ENCODE measurements at places on chromosomes 11 and 22.
A peak's percentile ranks its signal among the peaks of the same experiment; 100 is the strongest.

GRCh38 chr11:65401073-65401802, 14.8 kb downstream of the FRMD8 start:
- no peak overlapping the region for H3K4me3 ChIP-seq
- no peaks in the 10 kb centered on the region for H3K27me3 ChIP-seq
- no peak overlapping the region for H3K27ac ChIP-seq
- H3K4me1 ChIP-seq, result peaks cover 34% of the 10 kb centered on the region
- H3K36me3 ChIP-seq, result peaks cover 16% of the 10 kb centered on the region
- DNase-seq, result no peak

DNA sequence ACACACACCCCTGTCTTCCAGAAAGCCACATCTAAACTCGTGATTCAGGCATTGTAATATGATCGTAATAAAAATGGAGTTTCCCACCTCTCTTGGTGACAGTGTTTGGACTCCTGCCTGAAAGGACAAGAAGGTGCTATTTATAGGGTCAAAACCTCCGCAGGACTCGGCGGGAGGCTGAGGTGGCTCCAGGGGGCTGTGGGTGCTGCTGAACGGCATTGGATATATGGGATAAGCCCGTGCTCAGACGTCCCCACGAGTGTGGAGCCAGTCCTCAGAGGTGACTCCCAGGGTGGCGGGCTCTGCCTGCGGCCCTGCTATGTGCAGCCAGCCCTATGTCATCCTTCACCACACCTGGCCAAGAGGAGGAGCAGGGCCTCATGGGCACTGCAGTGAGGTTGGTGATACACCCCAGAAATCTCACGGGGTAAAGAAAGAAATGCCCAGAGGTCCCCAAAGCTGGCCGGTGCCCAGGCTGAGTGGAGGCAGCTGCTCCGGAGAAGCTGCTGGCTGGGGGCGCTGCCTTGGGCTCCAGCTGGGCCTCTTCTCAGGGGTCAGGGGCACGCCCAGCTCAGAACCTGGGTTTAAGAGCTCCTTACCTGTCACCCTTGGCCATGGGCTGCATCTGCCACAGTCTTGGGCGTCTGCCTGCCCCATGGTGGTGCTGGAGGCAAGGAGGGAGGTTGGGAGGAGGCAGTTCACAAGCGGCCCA, 5.1 kb upstream of the OSBPL5 start:
- peaks cover 4% of the 10 kb centered on the region for H3K4me1 ChIP-seq
- H3K27ac ChIP-seq, result no peak overlapping the region
- no peak for DNase-seq
- no peaks in the 10 kb centered on the region for H3K36me3 ChIP-seq
- H3K4me3 ChIP-seq, result no peak overlapping the region

DNA sequence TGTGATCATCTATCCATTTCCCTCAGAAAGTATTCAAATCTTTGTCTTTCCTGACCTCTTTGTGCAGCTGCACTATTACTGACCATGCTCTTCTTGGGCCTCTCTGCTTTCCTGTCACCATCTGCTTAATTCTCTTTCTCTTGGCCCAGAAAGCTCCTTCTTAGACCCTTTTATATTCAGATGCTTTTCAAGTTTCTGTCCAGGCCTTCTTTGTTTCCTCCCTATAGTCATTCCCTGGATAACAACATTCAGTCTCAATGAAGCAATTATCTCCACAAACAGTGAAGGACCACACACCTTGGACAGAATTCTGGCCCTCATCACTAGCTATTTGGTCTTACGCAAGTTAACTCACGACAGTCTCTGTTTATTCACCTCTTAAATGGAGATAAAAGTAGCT, 89.7 kb downstream of the LARGE2 start:
- H3K4me3 ChIP-seq, result no peak overlapping the region
- H3K36me3 ChIP-seq, result no peaks in the 10 kb centered on the region
- peak overlapping the region; percentile 10 for H3K27ac ChIP-seq
- H3K4me1 ChIP-seq, result peaks cover 12% of the 10 kb centered on the region

DNA sequence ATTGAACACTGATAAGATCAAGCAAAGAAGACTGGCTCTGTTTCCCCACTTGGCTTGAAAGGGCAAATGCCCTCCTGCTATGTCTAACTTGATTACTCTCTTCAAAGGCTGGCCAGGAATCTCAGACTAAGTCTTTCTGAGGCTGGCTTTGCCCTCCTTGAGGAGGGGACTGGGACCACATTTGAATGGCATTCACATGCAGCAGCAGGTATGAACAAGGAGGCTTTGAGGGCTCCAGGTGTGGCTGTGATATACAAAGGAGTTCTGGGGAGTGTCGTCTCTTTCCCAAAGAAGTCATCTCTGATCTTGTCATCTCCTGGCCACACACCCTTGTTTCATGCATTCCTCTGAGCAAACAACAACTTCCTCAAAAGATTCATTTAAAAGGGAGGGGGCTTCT, 130.8 kb downstream of the ARL14EP start:
- H3K27ac ChIP-seq, result no peak overlapping the region
- H3K36me3 ChIP-seq, result no peaks in the 10 kb centered on the region
- H3K27me3 ChIP-seq, result no peaks in the 10 kb centered on the region
- no peak overlapping the region for H3K4me3 ChIP-seq
- no peaks in the 10 kb centered on the region for H3K4me1 ChIP-seq

DNA sequence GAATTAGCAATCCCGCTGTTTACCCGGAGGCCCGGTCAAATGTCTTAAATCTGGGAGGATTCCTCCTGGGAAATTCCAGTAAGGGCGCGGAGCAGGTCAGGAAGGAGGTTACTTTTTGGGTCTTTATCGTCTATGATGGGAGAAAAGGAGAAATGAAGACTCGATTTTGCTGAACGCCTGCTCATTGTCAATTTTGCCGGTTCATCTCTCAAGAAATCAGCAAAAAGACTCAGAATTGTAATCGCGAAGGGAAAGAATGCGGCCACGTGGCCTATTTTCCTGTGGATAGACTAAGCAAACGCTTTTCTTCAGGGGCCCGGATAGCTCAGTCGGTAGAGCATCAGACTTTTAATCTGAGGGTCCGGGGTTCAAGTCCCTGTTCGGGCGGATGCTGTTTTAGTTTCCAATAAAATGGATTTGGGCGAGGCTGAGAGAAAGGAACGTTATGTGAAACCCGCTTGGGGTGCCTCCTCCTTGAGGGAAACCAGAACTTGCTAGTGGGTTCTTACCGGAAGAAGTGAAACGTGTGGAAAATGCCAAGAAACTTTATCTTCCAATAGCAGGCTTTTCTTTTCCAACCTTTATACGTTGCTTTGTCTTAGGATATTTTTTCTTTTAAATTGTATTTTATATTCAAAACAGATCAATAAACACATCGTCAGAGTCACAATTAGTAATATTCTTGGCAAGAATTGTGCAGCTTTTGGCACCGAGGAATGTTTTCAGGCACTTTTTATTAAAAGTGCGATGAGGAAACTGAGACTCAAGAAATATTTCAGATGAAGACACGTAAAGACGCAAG, 45.0 kb downstream of the OR4D9 start:
- peaks cover 61% of the 10 kb centered on the region for H3K4me1 ChIP-seq
- DNase-seq, result peak; percentile 31
- peaks cover 5% of the 10 kb centered on the region for H3K27me3 ChIP-seq

- H3K4me3 ChIP-seq, result no peak overlapping the region
- H3K36me3 ChIP-seq, result no peaks in the 10 kb centered on the region
- no peak overlapping the region for H3K27ac ChIP-seq
- no peaks in the 10 kb centered on the region for H3K27me3 ChIP-seq
- H3K4me1 ChIP-seq, result no peaks in the 10 kb centered on the region
Measured at GRCh38 chr11:114604179-114604813, 8.7 kb upstream of the NXPE4 start.

- peaks cover 5% of the 10 kb centered on the region for H3K4me1 ChIP-seq
- peaks cover 80% of the 10 kb centered on the region for H3K27me3 ChIP-seq
- H3K27ac ChIP-seq, result no peak overlapping the region
Measured at GRCh38 chr22:32202539-32203180, 2.2 kb downstream of the RFPL2 start.

DNA sequence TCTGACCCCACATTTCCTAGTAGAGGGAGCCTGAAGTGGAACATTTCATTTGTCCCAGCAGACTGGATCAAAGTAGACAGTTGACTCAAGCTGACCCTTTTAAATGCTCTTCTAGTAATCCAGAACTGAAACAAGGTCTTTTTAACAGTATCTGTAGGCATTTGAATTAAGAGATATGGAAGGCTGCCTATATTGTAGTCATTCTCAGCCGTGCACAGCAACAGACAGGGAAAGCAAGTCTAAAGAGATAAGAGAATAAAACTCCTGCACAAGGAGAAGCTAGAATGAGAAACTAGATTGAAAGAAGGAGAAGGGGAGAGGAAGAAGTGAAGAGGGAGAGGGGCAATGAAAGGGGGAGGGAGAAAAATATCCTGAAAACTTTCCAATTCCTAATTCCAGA, 180.6 kb upstream of the MTMR2 start:
- no peak overlapping the region for H3K27ac ChIP-seq
- peaks cover 5% of the 10 kb centered on the region for H3K4me1 ChIP-seq
- no peak for DNase-seq

GRCh38 chr11:120188811-120189455, 21.9 kb upstream of the OAF start:
- H3K4me1 ChIP-seq, result no peaks in the 10 kb centered on the region
- H3K27ac ChIP-seq, result no peak overlapping the region
- no peaks in the 10 kb centered on the region for H3K36me3 ChIP-seq
- DNase-seq, result no peak
- H3K27me3 ChIP-seq, result peaks cover 32% of the 10 kb centered on the region
- H3K4me3 ChIP-seq, result no peak overlapping the region

GRCh38 chr11:16809886-16810668, 71.6 kb downstream of the C11orf58 start:
- H3K4me3 ChIP-seq, result no peak overlapping the region
- H3K36me3 ChIP-seq, result no peaks in the 10 kb centered on the region
- no peaks in the 10 kb centered on the region for H3K27me3 ChIP-seq
- no peak overlapping the region for H3K27ac ChIP-seq

DNA sequence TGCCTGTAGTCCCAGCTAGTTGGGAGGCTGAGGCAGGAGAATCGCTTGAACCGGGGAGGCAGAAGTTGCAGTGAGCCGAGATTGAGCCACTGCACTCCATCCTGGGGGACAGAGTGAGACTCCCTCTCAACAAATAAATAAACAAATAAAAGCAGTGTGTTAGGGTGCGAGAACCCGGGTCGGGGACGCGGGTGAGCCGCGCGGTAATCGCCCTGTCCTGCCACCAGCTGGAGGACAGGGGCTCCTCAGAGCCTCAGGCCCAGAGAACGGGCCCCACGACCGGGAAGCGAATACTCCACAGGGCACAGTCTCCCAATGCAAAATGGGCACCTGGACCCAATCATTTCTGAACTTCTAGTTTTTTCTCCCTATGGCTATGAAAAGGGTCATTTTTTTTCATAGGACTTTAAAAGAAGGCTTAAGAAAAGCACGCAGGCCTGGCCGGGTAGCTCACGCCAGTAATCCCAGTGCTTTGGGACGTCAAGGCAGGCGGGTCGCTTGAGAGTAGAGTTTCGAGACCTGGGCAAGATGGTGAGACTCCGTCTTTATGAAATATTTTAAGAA, 744 bp upstream of the MCM5 start:
- peak overlapping the region; percentile 98 for H3K27ac ChIP-seq
- H3K36me3 ChIP-seq, result peaks cover 7% of the 10 kb centered on the region
- H3K4me3 ChIP-seq, result peak overlapping the region; percentile 100
- peaks cover 25% of the 10 kb centered on the region for H3K4me1 ChIP-seq

GRCh38 chr11:7657306-7658025, 15.8 kb downstream of the CYB5R2 start:
- peak overlapping the region; percentile 53 for H3K27ac ChIP-seq
- H3K27me3 ChIP-seq, result no peaks in the 10 kb centered on the region

- no peak for DNase-seq
- no peak overlapping the region for H3K4me3 ChIP-seq
- H3K27me3 ChIP-seq, result peaks cover 10% of the 10 kb centered on the region
- H3K36me3 ChIP-seq, result no peaks in the 10 kb centered on the region
- no peak overlapping the region for H3K27ac ChIP-seq
Measured at GRCh38 chr11:22539821-22540256, 85.8 kb downstream of the FANCF start.

DNA sequence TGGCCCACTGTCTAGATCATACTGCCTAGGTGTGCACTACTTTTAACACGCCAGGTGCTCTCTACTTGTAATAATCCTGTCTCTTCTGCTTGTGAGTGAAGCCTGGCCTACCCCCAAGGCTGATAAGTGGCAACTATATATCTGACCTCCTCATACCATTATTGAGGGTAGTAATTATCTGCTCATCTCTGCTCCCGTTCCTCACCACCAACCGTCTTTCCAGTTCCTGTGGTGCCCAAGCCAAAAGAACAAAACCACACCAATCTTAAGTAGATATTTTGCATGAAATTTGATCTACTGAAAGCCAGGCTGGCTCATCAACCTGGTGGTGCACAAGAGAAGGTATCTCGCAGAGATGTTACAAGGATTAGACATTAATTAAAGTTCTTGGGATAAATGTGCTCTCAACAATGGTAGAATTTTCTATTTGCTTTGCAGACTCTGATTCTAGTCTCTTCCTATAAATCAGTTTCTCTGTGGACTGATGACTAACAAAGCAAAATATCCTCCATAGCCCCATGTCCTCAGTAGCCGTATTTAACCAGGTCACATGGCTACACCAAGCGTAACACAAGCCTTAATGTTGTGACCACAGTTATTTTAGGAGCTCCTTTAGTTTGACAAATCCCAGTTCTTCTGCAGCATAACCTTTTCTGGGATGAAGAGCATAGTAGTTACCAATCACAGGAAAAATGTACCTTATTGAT, 267.2 kb downstream of the NTM start:
- H3K27me3 ChIP-seq, result no peaks in the 10 kb centered on the region
- no peak overlapping the region for H3K4me3 ChIP-seq
- DNase-seq, result no peak
- no peaks in the 10 kb centered on the region for H3K36me3 ChIP-seq
- H3K27ac ChIP-seq, result no peak overlapping the region

DNA sequence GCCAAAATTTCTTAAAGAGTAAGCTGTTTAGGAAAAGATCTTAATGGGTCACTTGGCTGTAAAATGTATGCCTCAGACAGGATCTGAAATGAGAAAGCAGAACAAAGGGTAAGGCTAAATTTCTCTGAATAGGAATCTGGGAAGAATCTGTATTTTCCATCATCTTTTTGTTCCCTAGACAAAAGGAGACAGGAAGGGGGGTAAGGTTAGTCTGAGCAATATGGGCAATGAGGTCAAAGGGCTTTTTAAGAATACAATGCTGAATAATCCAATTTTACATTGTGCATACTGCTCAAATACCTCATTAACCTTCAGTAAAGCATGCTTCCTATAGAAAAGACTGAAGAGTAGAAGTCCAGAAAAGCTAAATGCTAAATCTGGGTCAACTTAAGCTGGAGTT, 34.6 kb downstream of the CLDN25 start:
- H3K4me1 ChIP-seq, result no peaks in the 10 kb centered on the region
- H3K27ac ChIP-seq, result no peak overlapping the region
- no peak overlapping the region for H3K4me3 ChIP-seq
- H3K27me3 ChIP-seq, result no peaks in the 10 kb centered on the region
- no peak for DNase-seq

GRCh38 chr11:14677146-14677545, 33.5 kb downstream of the PDE3B start:
- H3K27me3 ChIP-seq, result no peaks in the 10 kb centered on the region
- H3K4me3 ChIP-seq, result no peak overlapping the region
- no peak for DNase-seq
- H3K36me3 ChIP-seq, result peaks cover 8% of the 10 kb centered on the region
- H3K4me1 ChIP-seq, result peaks cover 15% of the 10 kb centered on the region

Measured in naive B cell (primary cell).